Right renal pelvis (tissue), 4 donors: ENCODE measurements at places on chromosomes 1 and 21. TPM values are rescaled to one million over a fixed set of nuclear protein-coding genes. Genes with fewer than 3 reads are reported as not detected.

DNA sequence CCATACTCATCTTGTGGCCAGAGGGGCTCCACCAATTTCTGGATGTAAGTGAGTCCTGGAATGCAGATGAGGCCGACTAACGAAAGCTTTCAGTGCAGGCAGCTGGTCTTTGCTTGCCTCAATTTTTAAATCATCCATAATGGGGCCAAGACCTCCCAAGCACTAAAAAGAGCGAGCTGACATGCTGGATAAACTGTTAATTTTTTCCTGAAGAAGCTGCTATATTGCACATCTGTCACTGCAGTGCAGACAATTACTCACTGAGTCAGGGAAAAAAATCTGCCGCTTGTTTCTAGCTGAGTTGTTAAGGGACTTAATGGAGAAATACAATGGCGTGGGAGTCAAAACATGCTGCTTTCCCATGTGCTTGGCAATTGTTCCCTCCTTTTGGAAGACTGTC lies 205.5 kb downstream of the GPATCH2 start:
- DNase-seq = no peak

DNA sequence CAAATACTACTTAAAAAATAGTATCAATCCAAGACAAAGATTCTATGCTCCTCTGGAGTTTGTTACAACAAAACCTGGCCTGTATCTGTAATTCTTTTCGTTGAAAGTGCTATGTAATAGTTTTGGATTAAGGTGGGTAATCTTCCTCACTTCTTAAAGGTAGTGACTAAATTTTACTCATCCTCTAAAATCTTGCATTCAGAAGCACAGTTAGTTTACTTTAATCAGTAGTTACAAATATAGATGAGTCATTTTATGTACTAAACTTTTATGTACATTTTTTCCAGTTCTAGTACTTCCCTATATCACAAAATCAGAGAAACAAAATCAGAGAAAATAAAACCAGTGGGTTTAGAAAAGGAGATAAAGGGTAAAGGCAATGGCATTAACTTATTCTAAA lies 51.3 kb downstream of the ZNHIT6 start:
- DNase-seq = no peak

The SPRR2B gene
- not detected for polyA plus RNA-seq

The SNIP1 gene
- 12.3 TPM for polyA plus RNA-seq

The PAQR6 gene
- polyA plus RNA-seq = 2.5 TPM
